Fibroblast of lung (primary cell): ENCODE measurements at places on chromosomes 1 and 21. TPM values are rescaled to one million over a fixed set of nuclear protein-coding genes. Genes with fewer than 3 reads are reported as not detected.

The PITHD1 gene
- 47.7 and 58.6 TPM in 2 replicates for polyA plus RNA-seq

The TDRD5 gene
- polyA plus RNA-seq = not detected in 2 replicates

The LCE1C gene
- polyA plus RNA-seq = not detected in 2 replicates

The CELA3B gene
- not detected in 2 replicates for polyA plus RNA-seq

The GSTM5 gene
- polyA plus RNA-seq = 6.1 and 7.5 TPM in 2 replicates
